ENCODE measurements at places on chromosomes 3 and 15. TPM values are rescaled to one million over a fixed set of nuclear protein-coding genes. Genes with fewer than 3 reads are reported as not detected.

GBE1 gene
- 7.5 TPM for total RNA-seq

GP5 gene
- 1.4 TPM for total RNA-seq

ZNF860 gene
- total RNA-seq = not detected

SAMMSON gene
- total RNA-seq = not detected

GUCA1C gene
- total RNA-seq = not detected

- H3K27me3 ChIP-seq = no peaks in the 10 kb centered on the region
- no peaks in the 10 kb centered on the region for H3K36me3 ChIP-seq
- no peak overlapping the region for H3K4me3 ChIP-seq
These were observed 48.7 kb downstream of the PPM1L start for GRCh38 chr3:160804762-160805161.

- no peaks in the 10 kb centered on the region for H3K36me3 ChIP-seq
- H3K4me1 ChIP-seq = peaks cover 16% of the 10 kb centered on the region
- no peak overlapping the region for H3K4me3 ChIP-seq
- no peak overlapping the region for H3K27ac ChIP-seq
- H3K27me3 ChIP-seq = no peaks in the 10 kb centered on the region
These were observed 68.4 kb downstream of the SLC12A8 start for GRCh38 chr3:125143982-125144652.

DNA sequence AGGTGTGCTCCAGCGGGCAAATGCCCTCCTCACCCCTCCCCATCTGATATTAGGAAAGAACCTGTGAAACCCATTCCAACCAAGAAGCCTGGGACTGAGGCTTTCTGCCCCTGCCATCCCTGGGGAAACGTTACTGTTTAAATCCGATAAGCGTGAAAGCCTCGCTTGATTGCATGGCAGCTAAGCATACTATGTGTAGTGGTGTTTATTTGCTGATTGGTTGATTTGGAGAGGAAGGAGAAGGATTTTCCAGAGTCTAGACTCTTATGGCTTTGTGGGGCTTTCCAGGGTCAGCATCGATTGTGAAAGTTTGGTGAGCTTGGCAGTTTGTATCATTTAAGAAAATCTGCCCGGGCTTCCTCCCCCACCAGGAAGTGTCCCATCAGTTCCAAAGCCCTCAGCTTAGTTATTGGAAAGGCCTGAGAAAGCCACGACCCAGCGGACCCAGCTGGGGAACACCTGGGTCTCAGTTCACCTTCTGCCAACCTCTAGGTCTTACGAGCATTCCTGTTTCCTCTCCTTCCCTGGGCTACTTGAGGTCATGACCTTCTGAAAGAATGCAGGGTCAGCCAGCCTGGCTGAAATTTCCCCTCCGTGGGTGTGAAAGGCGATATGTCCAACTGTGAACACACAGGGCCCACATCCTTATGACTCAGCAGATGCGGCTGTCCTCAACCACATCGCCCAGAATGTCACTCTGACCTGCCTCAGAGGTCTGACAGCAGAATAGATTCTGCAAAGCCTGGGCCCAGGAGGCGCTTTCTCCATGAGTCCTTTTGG lies 62.8 kb upstream of the HERC1 start:
- H3K27ac ChIP-seq = no peak overlapping the region
- no peaks in the 10 kb centered on the region for H3K36me3 ChIP-seq

DNA sequence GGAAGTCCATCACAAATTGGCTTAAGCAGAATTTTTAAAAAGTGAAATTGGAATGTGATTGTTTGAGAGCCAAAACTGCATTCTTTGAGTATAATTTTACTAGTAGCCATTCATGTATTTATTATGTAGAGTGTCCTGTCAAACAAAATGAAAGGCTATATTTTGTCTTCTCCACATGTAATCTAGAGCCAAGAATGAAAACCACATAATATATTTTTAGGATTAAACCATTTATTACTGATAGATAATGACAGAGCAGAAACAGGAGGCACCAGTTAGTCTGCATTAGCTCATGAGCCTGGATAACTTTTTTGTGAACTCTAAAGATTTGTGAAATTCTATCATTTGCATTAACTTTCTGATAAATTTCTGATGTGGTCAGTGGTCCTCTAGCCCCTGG lies 130.2 kb downstream of the FILIP1L start:
- H3K4me1 ChIP-seq = no peaks in the 10 kb centered on the region
- no peak for DNase-seq

DNA sequence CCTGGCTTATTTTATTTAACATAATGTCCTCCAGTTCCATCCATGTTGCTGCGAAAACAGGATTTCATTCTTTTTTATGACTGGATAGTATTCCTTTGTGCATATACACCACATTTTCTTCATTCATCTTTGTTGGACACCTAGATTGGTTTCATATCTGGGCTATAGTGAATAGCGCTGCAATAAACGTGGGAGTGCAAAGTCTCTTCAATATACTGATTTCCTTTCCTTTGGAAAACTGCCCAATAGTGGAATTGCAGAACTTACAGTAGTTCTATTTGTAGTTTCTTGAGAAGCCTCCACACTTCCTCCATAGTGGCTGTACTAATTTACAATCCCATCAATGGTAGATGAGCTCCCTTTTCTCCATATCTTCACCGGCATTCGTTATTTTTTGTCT lies 72.5 kb upstream of the KLHL25 start:
- no peaks in the 10 kb centered on the region for H3K36me3 ChIP-seq
- H3K27me3 ChIP-seq = peaks cover 5% of the 10 kb centered on the region
- H3K4me3 ChIP-seq = no peak overlapping the region
- H3K27ac ChIP-seq = no peak overlapping the region
- no peak for DNase-seq

DNA sequence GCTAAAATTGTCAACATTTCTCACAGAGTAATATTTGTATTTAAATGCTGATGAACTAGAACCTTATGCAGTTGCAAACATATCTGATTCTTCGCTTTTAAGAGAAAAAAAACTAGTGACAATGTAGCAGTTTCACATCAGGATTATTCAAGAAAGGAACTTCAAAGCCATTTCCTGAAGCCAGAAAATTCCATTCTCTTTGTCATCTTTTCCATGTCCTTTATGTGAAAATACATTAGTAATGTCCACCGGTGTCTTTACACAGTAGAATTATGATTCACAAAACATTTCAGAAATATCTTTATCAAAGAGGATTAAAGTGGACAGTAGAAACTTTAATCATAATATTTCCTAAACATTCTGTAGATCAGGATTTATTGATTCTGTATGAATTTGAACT lies 12.7 kb upstream of the LXN start:
- H3K27ac ChIP-seq = no peak overlapping the region
- H3K27me3 ChIP-seq = no peaks in the 10 kb centered on the region
- no peaks in the 10 kb centered on the region for H3K4me1 ChIP-seq
- H3K36me3 ChIP-seq = peaks cover 17% of the 10 kb centered on the region
- no peak overlapping the region for H3K4me3 ChIP-seq
- DNase-seq = no peak

GRCh38 chr3:173258697-173259096 lies 117.7 kb upstream of the SPATA16 start:
- H3K4me1 ChIP-seq = no peaks in the 10 kb centered on the region
- H3K27ac ChIP-seq = no peak overlapping the region
- no peak for DNase-seq
- H3K36me3 ChIP-seq = no peaks in the 10 kb centered on the region

DNA sequence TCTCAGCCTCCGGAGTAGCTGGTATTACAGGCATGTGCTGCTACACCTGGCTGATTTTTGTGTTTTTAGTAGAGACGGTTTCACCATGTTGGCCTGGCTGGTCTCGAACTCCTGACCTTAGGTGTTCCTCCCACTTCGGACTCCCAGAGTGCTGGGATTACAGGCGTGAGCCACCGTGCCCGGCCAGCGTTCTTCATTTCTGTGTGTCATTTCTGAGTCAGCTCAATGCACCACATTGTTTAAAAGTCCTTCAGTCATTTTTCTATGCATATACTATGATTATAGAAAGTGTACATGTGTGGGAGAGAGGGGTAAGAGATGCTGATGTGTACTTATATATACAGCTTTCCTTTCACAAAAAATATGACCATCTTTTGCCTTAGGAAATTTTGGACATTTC lies 2.1 kb downstream of the QTRT2 start:
- H3K27me3 ChIP-seq = no peaks in the 10 kb centered on the region
- peaks cover 12% of the 10 kb centered on the region for H3K36me3 ChIP-seq
- no peak overlapping the region for H3K27ac ChIP-seq
- H3K4me1 ChIP-seq = peaks cover 25% of the 10 kb centered on the region

GRCh38 chr15:72070817-72071447 lies 47.0 kb downstream of the MYO9A start:
- no peaks in the 10 kb centered on the region for H3K4me1 ChIP-seq
- no peaks in the 10 kb centered on the region for H3K36me3 ChIP-seq
- no peaks in the 10 kb centered on the region for H3K27me3 ChIP-seq
- no peak overlapping the region for H3K27ac ChIP-seq
- no peak overlapping the region for H3K4me3 ChIP-seq

DNA sequence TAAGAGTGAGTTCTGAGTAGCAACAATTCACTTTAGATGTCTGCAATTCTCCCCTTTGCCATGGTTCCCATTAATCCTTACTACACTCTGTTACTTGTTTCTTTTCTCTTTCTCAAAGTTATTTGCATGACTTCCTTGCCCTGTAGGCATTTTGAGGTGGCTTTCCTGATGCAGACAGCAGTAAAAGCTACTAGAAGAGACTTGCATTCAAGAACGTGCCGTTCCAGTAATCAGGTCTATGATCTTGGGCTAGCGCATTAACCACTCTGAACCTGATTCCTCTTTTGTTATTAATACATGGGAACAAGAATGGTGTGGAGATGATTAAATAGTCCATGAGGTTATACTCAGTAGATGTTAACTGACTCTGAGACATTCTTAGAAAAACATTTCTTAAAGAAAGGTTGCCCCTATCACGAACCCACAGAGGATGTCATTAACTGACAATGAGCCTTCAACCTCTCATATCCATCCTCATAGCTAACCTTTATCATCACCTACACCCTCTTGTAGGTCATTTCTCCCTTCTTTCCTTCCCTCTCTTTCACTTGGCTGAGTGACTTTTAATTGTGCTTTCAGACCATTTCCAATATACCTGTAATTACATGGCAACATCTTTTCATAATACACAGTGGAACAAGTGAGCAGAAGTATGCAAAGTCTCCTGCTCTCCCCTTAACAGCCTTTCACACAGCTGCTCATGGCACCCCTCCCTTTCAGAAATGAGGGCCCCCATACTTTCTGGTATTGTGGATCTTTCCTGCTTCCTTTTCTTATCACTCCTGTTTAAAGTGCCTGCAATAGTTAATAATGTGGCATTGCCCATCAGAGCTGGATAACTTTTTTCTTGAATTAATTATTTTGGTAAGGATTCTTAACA lies 175.9 kb downstream of the CHST2 start:
- H3K27me3 ChIP-seq = no peaks in the 10 kb centered on the region
- no peak for DNase-seq
- H3K27ac ChIP-seq = no peak overlapping the region
- peaks cover 9% of the 10 kb centered on the region for H3K4me1 ChIP-seq
- H3K4me3 ChIP-seq = no peak overlapping the region

GRCh38 chr3:127427156-127427555 lies 139.3 kb upstream of the PRR20G start:
- no peak overlapping the region for H3K4me3 ChIP-seq
- H3K36me3 ChIP-seq = no peaks in the 10 kb centered on the region
- H3K4me1 ChIP-seq = no peaks in the 10 kb centered on the region
- H3K27me3 ChIP-seq = peaks cover 1% of the 10 kb centered on the region

- no peak overlapping the region for H3K4me3 ChIP-seq
- H3K4me1 ChIP-seq = no peaks in the 10 kb centered on the region
- no peak for DNase-seq
- no peaks in the 10 kb centered on the region for H3K27me3 ChIP-seq
- H3K27ac ChIP-seq = no peak overlapping the region
These were observed 627.1 kb downstream of the MCTP2 start for GRCh38 chr15:94858449-94858848.

GRCh38 chr3:132014105-132014504 lies 20.7 kb downstream of the CPNE4 start:
- H3K36me3 ChIP-seq = no peaks in the 10 kb centered on the region
- H3K4me3 ChIP-seq = no peak overlapping the region
- no peak overlapping the region for H3K27ac ChIP-seq
- no peaks in the 10 kb centered on the region for H3K4me1 ChIP-seq

DNA sequence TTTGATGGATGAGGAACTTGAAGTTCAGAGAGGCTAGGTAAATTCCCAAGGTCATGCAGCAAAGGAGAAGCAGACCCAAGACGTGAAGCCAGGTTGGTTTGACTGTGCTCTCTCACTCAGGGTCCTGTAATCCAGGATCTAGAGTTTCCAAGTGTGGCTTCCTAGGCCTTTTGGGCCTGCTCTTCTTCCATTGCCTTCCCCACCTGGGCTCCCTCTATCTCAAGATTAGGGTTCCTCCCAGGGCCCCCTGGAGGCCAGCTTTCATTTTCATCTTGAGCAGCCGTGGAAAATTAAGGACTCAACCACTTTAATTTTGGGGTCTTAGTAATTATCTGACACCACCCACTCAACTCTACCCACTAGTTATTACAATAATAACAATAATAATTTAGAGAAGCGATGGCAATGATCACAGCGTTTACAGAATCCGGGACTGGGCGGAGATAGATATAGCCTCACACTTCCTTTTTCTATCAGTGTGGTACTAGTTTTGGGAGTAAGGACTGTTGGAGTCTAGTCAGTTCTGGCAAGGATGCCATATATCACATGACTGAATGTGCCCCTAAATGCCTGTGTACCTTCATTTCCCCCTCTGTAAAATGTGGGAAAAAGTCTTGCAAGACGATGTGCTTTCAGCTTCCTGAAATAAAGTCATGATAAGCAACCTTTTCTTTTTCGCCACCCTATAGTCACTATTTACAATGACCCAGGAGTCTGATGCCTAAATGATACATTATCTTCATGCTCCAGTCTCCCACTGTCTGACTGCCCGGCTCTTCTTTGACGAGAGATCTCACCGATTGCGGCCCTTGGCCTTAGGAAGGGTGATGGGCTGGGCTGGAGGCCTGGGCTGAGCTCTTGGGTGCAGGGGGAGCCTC lies 30.2 kb upstream of the MAGEF1 start:
- no peaks in the 10 kb centered on the region for H3K36me3 ChIP-seq
- DNase-seq = no peak
- no peak overlapping the region for H3K4me3 ChIP-seq
- H3K4me1 ChIP-seq = no peaks in the 10 kb centered on the region

DNA sequence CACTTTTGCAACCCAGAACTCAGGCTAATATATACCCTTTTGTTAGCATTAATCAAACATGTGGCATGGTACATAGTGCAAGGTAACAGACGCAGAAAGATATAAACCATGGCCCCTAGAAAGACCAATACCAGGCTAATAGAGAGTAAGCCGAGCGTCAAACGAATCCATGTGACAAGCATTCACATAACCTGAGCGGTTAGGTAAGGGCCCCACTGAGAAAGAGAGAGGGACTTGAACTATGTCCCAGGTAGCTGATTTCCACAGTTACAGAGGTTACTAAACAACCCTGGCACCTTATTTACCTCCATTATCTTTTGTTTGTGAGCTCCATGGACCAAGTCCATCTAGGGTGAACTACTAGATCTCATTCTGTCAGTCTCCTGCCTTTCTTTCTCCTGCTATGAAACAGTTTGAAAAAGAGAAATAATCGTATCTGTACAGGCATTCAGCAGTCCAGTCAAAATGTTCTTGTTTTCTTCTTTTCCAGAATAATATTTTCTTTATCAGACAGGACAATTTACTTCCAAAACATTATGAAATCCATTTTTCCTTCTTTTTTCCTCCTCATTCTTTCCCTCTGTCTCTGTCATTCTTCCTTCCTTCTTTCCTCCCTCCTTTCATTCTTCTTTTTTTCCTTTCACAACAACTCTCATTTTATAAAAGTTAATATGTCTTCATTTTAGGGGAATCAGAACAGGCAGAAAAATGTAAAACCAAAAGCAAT lies 30.5 kb upstream of the TNFSF10 start:
- no peak overlapping the region for H3K27ac ChIP-seq
- no peaks in the 10 kb centered on the region for H3K36me3 ChIP-seq
- no peaks in the 10 kb centered on the region for H3K4me1 ChIP-seq
- no peak overlapping the region for H3K4me3 ChIP-seq
- no peaks in the 10 kb centered on the region for H3K27me3 ChIP-seq
- no peak for DNase-seq

Measured in CD4-positive, CD25-positive, alpha-beta regulatory T cell (primary cell).